ENCODE measurements at places on chromosomes 5 and 9.

GRCh38 chr5:5613261-5613990 is 190.9 kb downstream of the ICE1 start:
- no peak for DNase-seq

DNA sequence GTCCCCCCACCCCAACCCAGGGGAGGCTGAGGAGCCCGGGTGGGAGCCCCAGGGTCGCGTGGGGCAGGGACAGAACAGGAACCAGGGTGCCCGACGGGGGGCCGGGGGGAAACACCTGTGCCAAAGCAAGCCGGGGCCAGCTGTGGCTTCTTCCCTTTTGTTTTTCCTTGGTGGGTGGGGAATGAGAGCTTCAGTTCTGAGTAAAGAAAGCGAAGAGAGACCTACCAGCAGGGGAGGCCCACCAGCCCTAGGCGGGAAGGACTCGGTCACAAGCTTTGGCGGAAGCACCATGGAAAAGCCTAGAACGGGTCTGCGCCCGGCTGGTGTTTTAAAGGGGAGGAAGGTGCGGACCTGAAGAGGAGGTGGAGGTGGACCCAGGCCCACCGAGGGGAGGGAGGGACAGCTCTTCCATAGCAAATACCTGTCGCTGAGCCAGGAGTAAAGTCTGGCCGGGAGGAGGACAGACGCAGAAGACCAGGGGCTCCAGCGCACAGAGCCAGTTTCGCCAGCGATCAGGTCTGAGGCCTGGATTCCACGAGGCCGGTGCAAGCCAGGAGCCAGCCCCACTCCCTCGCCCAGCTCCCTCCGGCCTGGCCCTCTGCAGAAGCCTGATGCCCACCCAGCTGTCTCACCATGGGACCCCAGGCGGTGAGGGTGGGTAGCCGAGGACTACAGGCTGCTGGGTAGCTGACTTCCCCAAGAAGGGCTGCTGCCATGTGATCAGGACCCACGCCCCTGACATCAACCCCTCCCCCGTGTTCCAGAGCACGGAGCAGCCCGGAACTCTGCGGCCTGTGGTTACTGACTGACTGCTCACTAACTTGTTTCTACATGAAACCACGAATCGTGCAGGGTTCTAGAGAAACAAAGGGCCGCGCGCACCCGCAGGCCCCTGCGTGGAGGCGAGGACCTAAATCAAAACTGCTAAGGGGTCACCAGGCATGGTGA is 849 bp upstream of the MGAT1 start:
- peak; percentile 85 for DNase-seq

DNA sequence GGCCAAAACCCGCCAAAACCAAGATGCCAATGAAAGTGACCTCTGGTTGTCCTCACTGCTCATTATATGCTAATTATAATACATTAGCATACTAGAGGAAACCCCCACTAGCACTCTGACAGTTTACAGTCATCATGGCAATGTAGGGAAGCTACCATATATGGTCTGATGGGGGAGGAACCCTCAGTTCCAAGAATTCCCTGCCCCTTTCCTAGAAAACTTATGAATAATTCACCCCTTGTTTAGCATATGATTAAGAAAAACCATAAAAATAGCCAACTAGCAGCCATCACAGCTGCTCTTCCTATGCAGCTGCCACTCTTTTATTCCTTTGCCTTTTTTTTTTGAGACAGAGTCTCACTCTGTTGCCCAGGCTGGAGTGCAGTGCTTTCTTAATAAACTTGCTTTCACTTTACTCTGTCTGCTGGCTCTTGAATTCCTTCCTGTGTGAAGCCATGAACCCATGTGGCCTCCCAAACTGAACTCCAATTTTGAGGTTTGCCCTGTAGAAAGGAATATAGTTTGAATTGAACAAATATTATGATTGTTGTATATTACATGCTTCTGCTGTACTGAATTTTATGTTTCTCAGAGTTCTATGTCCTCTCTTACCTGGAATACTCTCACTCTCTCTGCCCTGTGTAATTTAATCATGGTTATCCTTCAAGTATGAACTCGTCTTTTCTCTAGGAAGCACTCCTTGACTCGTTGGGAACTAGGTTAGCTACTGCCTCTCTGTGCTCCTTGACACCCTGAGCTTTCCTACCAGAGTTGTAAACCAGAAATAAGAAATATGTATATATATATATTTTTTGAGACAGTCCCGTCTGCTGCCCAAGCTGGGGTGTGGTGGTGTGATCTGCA is 59.8 kb downstream of the KIAA1958 start:
- DNase-seq, result no peak

DNA sequence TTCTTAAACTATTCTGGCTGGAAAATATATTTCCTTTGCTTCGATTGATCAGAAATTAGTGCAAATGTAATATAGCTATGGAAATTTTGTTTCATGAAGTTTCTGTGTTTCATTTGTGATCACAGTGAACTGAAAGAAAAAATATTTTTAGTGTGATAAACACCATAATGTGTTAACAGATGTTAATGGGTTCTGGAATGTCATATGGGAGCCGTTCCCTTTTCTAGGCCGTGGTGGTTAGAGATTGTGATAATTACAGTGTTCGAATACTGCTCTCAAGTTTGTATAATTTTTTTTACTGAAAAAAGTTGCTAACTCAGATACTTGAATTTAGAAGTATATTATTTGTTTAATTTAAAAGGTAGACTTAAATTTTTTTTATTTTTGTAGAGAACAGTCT is 19.3 kb downstream of the GAPVD1 start:
- DNase-seq, result no peak

DNA sequence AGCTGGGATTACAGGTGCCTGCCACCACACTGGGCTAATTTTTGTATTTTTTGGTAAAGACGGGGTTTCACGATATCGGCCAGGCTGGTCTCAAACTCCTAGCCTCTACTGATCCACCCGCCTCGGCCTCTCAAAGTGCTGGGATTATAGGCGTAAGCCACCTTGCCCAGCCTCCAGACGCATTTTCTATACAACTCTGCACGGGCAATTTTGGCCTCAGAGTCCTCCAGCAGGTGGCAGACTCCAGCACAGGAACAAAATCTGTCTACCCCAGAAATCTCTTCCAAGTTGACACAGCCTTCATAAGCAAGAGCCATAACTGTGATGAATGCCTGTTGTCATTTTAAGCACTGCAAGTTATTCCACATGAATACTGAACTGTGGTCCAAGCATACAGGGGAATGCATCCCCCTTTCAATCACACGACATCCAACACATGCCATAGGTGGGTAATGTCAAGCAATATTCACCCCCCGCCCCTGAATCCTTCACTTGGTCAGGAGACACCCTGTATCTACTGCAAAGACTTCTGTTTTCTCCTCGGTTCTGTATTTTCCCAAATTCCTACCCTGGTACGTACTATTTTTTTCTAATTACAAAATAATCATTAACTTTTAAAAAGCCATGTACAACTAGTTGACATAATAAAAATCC is 50.8 kb downstream of the ALDH7A1 start:
- DNase-seq, result peak; percentile 25

DNA sequence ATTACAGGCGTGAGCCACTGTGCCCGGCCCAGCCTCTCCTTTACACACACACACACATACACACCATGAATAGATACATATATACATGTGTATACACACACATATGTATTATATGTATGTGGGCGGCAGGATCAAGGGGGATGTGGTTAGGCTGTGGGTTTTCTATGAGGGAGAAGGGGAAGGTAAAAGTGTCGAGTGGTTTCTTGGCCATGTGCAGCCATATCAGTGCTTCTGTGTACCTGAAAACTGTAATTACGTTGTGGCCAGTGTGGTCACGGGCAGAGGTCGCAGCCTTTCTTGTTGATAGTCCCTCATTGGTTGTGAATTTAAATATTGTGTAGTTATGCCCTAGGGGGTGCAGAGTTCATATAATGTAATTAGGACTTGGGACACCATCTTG is 16.5 kb downstream of the CDK20 start:
- DNase-seq, result no peak

GRCh38 chr5:10293907-10294662 is 13.6 kb downstream of the CMBL start:
- no peak for DNase-seq

GRCh38 chr5:21085791-21086190 is 1097.8 kb upstream of the CDH18 start:
- DNase-seq, result no peak

- peak; percentile 72 for DNase-seq
Measured at GRCh38 chr5:139746691-139747582, 48.7 kb upstream of the PSD2 start.

DNA sequence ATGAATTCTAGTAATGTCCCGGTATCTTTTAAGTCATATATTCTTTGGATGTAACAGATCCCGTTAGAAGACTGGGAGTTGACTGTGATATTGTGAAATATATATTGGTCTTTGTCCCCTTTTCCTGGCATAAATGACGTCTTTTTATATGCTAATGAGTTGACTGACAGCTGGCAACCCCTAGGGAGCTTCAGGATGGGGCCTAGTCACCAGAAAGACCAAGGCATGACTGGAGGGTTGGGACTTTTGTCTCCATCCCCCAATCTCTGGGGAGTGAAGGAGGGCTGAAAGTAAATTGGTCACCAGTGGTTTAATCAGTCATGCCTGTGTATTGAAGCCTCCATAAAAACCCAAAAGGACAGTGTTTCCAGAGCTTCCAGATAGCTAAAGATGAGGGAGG is 241.6 kb downstream of the PJA2 start:
- DNase-seq, result no peak

DNA sequence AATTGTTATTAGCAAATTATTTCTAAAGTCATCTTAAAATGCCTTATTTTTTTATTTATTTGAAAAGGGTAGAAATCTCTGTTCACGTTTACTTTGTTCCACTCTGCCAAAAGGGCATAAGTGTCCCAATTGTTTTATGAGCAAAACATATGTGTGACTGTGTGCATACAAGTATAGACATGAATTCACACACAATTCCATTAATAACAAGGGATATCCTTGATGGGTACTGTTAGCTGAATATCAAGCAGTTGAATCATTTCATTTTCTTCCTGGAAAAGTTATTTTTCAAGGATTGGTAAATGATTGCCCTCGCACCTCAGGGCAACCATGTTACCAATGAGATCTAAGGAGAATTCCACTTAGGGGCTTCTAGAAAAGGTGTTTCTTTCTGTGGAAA is 92.1 kb upstream of the TAF11L2 start:
- DNase-seq, result no peak

GRCh38 chr9:93675336-93676150 is 99.2 kb downstream of the PHF2 start:
- no peak for DNase-seq

DNA sequence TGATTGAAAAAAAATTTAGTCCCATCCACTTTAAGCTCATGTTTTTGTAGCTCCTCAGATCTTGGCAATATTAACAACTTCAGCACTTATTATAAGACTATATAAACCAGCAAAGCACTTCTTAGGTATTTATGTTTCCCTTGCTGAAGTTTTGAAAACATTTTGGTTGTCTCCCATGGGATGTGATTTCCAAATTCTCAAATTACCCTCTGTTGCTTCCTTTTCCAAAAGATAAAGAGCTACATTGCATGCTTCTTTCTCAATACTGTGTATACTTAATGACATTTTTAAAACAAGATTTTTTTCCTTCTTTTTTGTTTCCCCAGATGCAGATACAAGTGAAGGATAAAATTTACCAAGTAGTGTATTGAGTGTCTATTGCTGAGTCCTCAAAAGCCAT is 567.1 kb downstream of the CSNK1G3 start:
- no peak for DNase-seq

GRCh38 chr9:87533271-87533670 is 35.6 kb downstream of the DAPK1 start:
- DNase-seq, result no peak

DNA sequence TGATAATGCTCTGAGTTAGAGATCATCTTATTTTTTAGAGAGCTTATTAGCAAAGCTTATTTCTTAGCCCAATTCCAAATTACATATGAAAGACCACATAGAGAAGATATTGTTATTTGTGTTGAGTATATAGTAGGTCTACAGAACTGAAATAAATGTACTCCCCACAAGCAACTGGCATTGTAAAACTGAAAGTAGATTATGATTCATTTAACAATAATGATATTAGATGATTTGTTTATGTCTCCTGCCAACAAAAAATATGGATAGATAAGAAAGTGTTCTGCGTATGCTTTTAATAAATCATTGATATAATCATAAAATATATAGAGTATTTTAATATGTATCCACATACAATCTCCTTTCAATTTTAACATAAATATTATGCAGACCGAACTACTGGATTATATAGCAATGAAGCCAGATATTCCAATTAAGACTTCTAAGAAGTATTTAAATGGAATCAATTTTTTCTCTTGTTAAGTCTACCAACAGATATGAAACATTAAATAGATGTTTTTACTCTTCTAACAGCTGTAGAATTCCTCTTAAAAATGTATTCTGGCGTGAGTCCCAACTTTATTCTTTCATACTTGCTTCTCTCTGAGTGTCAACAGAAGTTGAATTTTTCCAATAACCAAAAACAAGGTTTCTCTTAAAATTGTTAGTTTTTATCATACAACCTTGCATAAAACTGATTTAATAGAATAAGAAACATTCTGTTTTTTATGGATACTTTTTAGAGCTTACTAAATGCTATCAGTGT is 15.6 kb upstream of the DAB2 start:
- no peak for DNase-seq

DNA sequence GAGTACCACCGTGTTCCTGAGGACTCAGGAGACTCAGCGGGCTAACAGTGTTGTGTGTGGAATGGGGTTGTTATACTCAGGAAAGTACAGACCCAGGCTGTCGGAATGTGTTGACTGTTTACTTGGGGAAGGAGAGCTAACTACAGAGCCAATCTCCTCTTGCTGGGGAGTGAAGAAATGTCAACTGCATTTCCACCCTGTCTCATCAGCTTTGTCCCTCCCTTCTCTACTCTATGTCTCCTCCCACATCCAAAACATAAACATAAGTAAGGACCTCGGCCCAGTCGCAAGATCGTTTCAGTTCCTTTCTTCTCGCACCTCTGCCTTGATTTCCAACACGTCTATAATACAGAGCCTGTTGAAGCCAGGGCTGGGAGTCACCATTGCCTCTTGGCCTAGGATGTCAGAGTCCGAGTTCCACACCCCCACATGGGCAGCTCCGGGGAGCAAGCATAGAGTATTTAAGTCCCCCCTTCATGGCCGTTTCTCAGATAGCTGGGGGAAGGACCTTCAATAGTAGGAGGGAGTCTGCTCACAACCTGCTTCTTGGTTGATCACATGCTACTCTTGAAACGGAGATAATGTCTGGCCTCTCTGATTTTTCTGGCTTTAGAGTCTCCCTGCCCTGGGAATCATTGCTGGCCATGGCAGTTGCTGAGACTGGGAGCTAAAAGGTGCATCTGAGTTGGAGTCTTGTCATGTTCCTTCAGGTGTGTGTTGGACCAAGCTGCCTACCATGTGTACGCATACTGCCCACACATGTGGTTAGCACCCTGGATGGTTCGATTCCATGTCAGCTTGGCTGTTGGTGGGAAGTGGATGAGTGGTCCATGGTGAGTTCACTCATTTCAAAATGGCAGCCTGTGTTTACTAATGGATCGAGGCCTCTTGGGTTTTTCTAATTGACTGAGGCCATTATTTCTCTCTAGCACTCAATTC is 147.3 kb downstream of the MTX3 start:
- DNase-seq, result no peak

- no peak for DNase-seq
Measured at GRCh38 chr5:109945097-109945678, 255.5 kb downstream of the MAN2A1 start.

- no peak for DNase-seq
Measured at GRCh38 chr9:99353408-99353807, 131.3 kb downstream of the SEC61B start.

GRCh38 chr5:96338091-96338490 is 95.0 kb downstream of the PCSK1 start:
- DNase-seq, result no peak
